ENCODE measurements at places on chromosomes 1 and 21.
A peak's percentile ranks its signal among the peaks of the same experiment; 100 is the strongest.

DNA sequence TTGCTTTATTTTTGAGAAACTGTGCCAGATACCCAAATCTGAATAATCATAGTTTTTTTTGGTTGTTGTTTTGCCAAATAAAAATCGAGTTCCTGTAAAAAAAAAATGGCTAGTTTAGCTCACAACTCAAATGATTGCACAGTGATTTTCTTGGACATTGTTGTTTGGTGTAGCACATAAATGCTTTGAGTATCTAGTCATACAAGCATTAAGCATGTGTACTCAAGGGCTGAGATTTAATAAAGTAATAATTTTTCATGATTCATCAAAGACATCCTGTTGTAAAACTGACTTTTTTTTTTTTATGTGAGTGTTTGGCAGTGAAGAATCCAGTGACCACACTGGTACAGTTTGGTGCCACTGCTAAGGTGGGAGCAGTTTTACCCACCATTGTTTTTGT is 18.8 kb downstream of the ITSN1 start:
- DNase-seq: no peak

- no peak for DNase-seq
Measured at GRCh38 chr1:228936881-228937280, 201.6 kb downstream of the RHOU start.

- no peak for DNase-seq
Measured at GRCh38 chr1:91828583-91829281, 57.2 kb downstream of the TGFBR3 start.

- DNase-seq: no peak
Measured at GRCh38 chr21:26683996-26684395, 110.9 kb upstream of the CYYR1 start.

DNA sequence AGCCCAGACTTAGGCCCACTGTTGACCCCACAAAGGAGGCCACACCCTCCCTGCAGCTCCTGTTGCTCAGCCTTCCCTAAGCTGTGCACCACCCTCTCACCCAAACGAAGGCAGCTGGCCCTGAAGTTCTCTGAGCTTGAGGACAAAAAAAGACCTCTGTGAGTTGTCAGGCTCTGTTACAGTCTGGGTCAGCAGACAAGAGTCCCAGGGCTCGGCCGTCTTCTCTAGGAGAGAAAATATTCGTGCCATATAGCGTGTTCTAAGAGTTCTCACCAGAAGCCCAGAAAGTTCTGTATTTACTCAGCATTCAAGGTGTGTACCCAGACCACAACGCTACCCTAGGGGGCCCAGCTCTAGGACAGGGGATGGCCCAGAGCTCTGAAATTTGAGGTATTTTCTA is 25.5 kb upstream of the LYST start:
- DNase-seq: no peak

GRCh38 chr1:199089393-199090122 is 450.7 kb downstream of the PTPRC start:
- DNase-seq: peak; percentile 10

DNA sequence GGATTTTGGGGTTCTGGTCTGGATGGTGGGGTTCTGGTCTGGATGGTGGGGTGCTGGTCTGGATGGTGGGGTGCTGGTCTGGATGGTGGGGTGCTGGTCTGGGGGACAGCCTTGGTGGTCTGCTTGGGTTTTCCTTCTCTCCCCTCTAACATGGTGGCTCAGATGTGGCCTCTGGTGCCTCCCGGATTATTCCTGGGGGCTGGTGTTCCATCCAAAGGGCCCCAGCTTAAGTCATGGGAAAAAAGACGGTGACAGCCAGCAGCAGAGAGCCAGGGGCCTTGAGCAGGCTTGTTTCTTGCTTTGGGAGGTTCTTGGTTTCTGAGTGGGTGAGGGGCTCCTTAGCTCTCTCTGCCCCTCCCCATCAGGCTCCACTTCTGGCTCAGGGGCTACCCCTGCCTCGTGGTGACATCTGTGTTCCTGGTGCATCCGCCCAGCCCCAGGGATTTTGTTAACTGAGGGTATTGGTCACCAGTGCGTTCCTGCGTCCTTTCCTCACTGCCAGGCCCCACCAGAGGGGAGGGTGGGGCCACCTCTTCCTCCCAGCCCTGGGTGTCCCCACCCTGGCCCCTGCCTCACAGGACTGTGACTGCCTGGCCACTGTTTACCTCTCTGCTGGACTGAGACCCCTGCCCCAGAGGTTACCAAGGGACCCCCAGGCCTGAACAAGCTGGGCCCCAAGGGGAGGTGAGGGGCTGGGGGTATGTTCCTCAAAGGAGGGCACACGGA is 43.2 kb upstream of the ACTRT2 start:
- no peak for DNase-seq

DNA sequence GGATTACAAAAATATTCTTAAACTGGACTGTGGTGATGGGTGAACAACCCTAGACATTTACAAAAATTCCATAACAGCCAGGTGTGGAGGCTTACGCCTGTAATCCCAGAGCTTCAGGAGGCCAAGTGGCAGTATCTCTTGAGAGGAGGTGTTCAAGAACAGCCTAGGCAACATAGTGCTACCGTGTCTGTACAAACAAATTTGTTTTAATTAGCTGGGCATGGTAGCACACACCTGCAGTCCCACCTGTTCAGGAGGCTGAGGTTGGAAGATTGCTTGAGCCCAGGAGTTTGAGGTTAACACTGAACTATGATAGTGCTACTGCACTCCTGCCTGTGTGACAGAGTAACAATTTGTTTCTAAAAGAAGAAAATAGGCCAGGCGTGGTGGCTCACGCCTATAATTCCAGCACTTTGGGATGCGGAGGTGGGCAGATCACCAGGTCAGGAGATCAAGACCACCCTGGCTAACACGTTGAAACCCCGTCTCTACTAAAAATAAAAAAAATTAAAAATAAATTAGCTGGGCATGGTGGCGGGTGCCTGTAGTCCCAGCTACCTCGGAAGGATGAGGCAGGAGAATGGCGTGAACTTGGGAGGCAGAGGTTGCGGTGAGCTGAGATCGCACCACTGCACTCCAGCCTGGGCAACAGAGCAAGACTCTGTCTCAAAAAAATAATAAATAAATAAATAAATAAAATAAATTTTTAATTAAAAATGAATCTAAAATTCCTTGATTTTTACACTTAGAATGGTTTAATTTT is 37.1 kb downstream of the ARID4B start:
- no peak for DNase-seq

- DNase-seq: peak; percentile 44
Measured at GRCh38 chr1:16032388-16033102, 10.7 kb downstream of the CLCNKA start.

DNA sequence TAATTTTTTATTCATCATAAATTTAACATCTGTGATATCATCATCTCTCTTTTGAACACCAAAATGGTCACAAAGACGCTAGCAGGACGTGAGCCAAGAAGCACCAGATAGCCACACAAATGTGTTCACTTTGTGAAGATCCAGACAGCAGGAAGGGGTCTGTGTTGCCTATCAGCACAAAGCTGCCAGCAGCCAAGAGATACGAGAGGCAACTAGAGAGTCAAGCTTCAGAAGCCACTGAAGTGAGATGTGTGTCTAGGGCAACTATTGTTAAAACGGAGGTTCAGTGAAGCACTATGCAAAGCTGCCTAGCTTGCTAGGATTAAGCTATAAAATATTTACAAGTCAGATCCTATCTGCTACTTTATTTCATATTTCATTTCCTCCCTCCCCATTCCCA is 45.3 kb downstream of the NDC1 start:
- DNase-seq: no peak

DNA sequence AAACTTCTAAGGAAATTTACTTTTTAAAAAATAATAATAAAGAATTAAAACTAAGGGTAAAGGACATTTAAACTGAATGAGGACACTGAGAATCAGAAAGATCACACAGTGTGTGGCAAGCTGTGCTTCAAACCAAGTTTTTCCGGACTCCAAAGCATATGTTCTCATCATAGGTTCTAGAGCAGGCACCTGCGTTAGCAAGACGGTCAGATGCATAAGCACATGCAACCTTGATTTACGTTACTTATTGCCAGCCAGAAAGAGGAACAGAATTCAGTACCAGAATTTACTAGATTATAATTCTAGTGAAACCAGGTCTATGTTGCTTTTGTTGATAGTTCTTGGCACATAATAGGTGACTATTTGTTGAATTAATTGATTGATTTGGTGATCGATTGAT is 6.2 kb upstream of the LBR start:
- DNase-seq: no peak

DNA sequence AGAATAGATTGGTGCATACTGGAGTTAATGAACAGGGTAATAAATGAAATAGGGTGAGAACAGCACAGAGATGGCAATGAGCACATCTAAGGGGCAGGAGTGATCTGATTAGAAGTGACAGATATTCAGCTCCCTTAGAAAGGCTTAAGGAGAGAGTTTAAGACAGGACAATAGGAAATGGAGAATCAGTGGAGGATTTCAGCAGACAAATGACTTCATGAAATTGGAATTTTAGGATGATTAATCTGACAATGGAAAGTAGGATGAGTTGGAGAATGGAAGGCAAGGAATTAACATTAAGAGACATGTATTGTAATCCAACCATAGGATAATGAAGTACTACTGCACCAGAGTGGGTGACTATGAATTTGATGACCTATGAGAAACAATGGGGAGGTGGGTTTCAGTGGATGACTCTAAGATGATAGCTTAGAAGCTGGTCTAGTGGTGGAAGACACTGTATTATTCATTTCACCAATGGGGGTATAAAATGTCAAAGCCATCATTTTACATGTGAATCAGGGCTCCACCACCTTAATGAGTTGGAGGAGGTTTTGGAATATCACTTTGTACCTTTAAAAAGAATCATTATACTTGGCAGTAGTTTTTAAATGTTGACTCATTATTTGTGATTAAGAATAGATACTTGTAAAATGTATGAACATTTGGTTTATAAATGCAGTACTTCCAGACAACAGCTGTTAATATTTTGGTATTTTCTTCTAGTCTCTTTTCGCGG is 139.1 kb downstream of the PLA2G4A start:
- DNase-seq: no peak

- no peak for DNase-seq
Measured at GRCh38 chr1:67415041-67415440, 15.2 kb downstream of the SERBP1 start.

DNA sequence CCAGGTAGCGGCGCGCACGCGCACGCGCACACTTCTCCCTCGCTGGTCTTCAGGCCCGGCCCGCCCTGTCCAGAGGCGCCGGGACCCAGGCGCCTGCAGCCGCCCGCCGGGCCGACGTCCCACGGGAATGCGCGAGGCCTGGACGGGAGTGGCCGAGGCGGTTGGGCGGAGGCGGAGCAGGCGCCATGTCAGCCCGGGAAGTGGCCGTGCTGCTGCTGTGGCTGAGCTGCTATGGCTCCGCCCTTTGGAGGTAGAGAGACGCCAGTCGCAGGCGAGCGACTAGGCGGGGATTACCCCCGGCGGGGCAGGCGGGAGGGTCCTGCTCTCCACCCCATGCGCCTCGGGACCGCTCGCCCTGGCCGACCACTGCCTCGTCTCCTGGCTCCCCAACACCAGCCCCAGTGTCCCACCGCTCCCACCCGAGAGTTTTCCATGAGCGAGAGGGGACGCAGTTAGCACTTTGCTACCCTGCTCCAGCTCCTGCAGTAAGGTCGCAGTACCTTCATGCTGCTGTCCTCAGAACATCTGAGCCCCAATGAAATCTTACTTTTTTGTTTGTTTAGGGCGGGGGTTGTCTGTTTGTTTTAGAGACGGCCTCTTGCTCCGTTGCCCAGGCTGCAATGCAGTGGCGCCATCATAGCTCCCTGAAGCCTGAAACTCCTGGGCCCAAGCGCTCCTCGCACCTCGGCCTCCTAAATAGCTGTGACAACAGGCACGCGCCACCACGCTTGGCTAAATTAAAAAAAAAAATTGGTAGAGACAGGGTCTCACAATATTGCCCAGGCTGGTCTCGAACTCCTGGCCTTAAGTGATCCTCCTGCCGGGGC is at the start of gene CATSPERE:
Gene CATSPERE (plus strand): TSS at position 29 of the 827 bp plus-strand sequence. CDS start 157 bp downstream, at position 186.
- peak; percentile 82 for DNase-seq

- DNase-seq: no peak
Measured at GRCh38 chr1:154611150-154611862, 3.3 kb upstream of the ADAR start.

GRCh38 chr1:88557014-88557413 is 127.1 kb upstream of the PKN2 start:
- no peak for DNase-seq

- DNase-seq: no peak
Measured at GRCh38 chr1:156857532-156857931, 1.4 kb downstream of the INSRR start.

DNA sequence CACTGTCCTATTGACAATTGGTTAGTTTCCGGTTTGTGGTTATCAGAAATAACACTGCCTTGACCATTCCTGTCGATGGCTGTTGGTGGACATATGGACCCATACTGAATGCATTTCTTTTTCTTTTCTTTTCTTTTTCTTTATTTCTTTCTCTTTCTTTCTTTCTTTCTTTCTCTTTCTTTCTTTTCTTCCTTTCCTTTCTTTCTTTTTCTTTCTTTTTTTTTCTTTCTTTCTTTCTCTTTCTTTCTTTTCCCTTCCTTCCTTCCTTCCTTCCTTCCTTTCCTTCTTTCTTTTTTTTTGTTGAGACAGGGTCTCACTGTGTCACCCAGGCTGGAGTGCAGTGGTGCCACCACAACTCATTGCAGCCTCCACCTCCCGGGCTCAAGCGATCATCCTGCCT is 24.4 kb downstream of the RIPPLY3 start:
- no peak for DNase-seq

DNA sequence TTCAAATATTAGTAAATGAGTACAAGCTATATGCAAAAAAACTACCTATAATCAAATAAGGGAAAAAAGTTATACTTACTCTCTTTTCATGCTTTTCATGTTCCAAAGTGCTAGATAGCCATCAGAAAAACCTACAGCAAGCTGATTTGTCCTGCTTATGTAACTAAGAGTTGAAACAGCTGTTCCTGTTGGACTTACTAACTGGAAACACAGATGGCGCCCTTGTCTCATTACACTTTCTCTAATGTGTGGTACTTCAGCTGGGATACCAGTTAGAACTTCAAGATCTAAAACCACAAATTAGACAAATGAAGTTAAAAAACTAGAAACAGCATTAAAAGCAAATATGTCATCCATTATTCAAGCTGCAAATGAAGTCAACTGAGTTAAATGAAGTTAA is 24.3 kb downstream of the AHCTF1 start:
- peak; percentile 32 for DNase-seq

- no peak for DNase-seq
Measured at GRCh38 chr1:16351456-16351993, 755 bp downstream of the FBXO42 start.

DNA sequence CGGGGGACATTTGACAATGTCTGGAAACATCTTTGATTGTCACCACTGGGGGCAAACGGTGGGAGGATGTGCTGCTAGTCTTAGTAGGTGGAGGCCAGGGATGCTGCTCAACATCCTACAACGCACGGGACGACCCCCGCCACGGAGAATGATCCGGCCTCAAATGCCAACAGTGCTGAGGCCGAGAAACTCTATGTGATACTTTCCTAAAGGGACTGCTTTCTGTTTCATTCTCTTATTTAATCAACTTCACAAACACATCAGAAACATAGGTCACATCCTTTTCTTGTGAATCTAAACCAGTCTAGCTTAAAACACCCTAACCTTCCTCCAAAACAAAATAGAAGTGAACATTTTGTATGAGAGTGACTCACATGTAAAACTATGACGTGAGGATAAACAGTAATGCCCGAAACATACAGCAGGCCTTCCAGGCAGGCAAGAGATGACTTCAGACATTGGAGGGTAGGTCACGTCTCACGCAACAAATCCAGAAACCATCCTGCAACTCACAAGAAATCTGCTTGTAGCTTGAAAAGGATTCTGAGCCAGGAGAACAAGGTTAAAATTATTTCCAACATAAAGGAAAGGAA is 37.2 kb upstream of the ETS2 start:
- DNase-seq: peak; percentile 44

- DNase-seq: no peak
Measured at GRCh38 chr1:119674111-119674526, 26.1 kb upstream of the ZNF697 start.

GRCh38 chr1:43101061-43101460 is 71.0 kb downstream of the EBNA1BP2 start:
- DNase-seq: no peak
